Naive thymus-derived CD4-positive, alpha-beta T cell (primary cell): ENCODE measurements at places on chromosomes 7 and 10. TPM values are rescaled to one million over a fixed set of nuclear protein-coding genes. Genes with fewer than 3 reads are reported as not detected.

TMEM178B gene
- total RNA-seq: 0.05 TPM

RPA3 gene
- 20.0 TPM for total RNA-seq

GNAI1 gene
- total RNA-seq: 0.60 and 0.92 TPM in 2 replicates

ARHGAP22 gene
- 0.60 TPM for total RNA-seq

ZNF117 gene
- total RNA-seq: 4.0 TPM

FAM180A gene
- not detected for total RNA-seq

SAMD9 gene
- 52.7 TPM for total RNA-seq

MMP21 gene
- total RNA-seq: 0.40 TPM

DNA sequence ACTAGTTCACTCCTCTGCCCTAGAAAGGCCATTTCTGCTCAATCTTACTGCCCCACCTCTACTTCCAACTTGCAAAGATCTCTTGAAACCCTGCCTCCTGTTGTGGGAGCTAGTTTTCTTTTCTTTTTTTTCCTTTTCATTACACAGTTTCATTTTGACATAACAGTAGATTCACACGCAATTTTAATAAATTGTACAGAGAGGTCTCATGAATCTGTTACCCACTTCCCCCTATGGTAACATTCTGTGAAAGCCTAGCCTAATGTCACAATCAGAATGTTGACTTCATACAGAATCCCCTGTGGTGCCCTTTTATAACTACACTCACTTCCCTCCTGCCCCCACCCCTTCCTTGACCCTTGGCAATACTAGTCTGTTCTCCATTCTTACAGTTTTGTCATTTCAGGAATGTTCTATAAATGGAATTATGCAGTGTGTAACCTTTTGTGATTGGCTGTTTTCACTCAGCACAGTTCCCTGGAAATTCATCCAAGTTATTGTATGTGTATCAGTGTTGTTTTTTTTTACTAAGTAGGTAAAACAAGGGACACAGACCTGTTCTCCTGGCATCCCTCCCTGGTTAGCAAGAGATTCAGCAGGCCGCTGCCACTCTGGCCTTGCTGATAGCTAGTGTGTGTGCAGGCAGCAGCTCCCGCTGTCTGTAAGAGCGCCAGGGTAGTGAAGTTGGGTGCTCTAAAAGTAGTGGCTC, 21.5 kb downstream of the CHST3 start:
- H3K27ac ChIP-seq: no peak overlapping the region
- no peaks in the 10 kb centered on the region for H3K27me3 ChIP-seq
- no peak for DNase-seq
- H3K4me3 ChIP-seq: no peak overlapping the region

- H3K27ac ChIP-seq: no peak overlapping the region
- H3K36me3 ChIP-seq: no peaks in the 10 kb centered on the region
- no peaks in the 10 kb centered on the region for H3K4me1 ChIP-seq
- peak; percentile 42 for DNase-seq
Observed at GRCh38 chr7:129271500-129272355, 46.9 kb downstream of the AHCYL2 start.

GRCh38 chr10:21020545-21020944, 123.4 kb upstream of the NEBL start:
- no peaks in the 10 kb centered on the region for H3K4me1 ChIP-seq
- H3K27me3 ChIP-seq: no peaks in the 10 kb centered on the region
- DNase-seq: no peak
- no peaks in the 10 kb centered on the region for H3K36me3 ChIP-seq
- H3K27ac ChIP-seq: no peak overlapping the region
- H3K4me3 ChIP-seq: no peak overlapping the region

DNA sequence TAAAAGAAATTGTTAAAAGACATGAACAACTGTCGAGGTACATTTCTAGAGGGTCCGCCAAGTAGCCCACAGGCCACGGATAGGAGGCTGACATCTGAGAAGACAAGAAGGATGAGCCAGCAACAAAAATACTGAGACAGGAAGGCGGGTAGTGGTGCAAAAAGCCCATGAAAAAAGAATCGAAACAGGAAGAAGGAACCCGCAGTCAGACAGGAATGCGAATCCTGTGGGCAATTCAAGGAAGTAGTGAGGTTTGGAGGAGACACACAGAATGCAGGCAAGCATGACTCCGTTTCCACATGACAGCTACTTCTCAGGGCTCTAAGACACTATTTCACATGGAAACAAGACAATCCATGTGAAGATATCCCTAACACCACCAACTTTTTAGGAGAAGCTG, 125.2 kb downstream of the DOCK4 start:
- H3K36me3 ChIP-seq: no peaks in the 10 kb centered on the region
- H3K27ac ChIP-seq: no peak overlapping the region
- no peak overlapping the region for H3K4me3 ChIP-seq
- DNase-seq: no peak
- no peaks in the 10 kb centered on the region for H3K27me3 ChIP-seq

GRCh38 chr10:88246675-88247074, 336.4 kb downstream of the RNLS start:
- no peak overlapping the region for H3K4me3 ChIP-seq
- no peaks in the 10 kb centered on the region for H3K27me3 ChIP-seq
- peaks cover 2% of the 10 kb centered on the region for H3K4me1 ChIP-seq
- H3K36me3 ChIP-seq: no peaks in the 10 kb centered on the region
- no peak for DNase-seq
- H3K27ac ChIP-seq: no peak overlapping the region

DNA sequence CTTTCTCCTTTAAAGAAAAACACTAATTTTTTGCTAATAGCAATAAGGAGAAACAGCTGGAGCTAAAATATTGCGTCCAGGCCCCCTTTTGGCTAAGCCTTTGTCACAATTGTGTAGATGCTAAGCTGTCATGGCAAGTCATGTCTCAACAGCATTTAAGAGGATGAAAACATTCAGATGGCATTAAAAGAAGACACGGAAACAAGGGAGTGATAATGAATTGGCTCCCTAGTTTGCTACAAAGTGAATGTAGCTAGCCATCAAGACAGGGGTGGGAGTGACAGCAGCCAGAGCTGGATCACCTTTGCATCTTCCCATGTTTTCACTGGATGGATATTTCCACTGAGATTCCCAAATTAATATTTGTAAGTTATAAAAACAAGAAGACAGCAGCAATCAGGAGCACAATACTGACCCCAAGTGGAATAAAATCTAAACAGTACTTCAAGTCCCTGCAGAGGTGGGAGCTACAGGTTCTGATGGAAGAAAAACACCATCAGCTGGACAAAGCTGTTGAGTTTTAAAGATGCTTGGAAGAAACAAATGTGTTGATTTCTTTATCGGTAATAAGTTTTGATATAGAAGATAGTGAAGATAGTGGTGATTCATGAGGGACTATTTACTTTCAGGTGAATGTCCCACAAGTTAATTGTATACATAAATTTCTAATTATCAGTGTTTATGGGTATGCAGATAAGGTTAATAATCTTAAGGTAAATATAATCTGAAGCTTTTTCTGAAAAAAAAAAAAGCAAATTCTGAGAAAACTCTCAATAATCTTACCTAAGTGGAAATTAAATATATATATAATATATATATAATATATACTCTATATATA, 129.4 kb downstream of the SLC16A9 start:
- no peak overlapping the region for H3K27ac ChIP-seq
- no peaks in the 10 kb centered on the region for H3K36me3 ChIP-seq
- no peaks in the 10 kb centered on the region for H3K4me1 ChIP-seq

GRCh38 chr10:89458784-89459183, 44.4 kb downstream of the IFIT5 start:
- no peak overlapping the region for H3K4me3 ChIP-seq
- H3K27me3 ChIP-seq: no peaks in the 10 kb centered on the region
- H3K27ac ChIP-seq: no peak overlapping the region
- no peaks in the 10 kb centered on the region for H3K4me1 ChIP-seq

- peak; percentile 23 for DNase-seq
- no peaks in the 10 kb centered on the region for H3K4me1 ChIP-seq
- H3K27ac ChIP-seq: no peak overlapping the region
Observed at GRCh38 chr10:3043512-3044368, 23.6 kb upstream of the PFKP start.

DNA sequence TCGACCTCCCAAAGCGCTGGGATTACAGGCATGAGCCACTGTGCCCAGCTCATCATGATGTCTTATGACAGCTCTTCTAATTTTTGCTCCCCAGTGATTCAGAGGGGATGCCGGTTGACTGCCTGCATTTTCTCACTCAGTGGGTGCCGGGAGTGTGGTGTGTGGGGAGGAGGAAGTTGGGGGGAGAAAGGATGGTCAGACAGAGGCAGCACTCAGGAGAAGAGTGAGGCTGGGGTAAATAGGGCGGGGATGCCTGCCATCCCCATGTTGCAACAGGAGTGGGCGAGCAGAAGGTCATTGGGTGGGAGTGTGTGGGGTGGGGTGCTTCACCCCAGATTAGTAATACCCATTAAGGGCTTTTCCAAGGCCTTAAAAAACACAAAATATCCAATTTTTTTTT, 3.5 kb upstream of the CCL24 start:
- H3K36me3 ChIP-seq: no peaks in the 10 kb centered on the region
- no peak for DNase-seq
- H3K27me3 ChIP-seq: no peaks in the 10 kb centered on the region
- no peaks in the 10 kb centered on the region for H3K4me1 ChIP-seq
- H3K4me3 ChIP-seq: no peak overlapping the region

- no peak overlapping the region for H3K4me3 ChIP-seq
- DNase-seq: no peak
- H3K36me3 ChIP-seq: no peaks in the 10 kb centered on the region
Observed at GRCh38 chr7:52705768-52706167, 329.7 kb upstream of the POM121L12 start.

DNA sequence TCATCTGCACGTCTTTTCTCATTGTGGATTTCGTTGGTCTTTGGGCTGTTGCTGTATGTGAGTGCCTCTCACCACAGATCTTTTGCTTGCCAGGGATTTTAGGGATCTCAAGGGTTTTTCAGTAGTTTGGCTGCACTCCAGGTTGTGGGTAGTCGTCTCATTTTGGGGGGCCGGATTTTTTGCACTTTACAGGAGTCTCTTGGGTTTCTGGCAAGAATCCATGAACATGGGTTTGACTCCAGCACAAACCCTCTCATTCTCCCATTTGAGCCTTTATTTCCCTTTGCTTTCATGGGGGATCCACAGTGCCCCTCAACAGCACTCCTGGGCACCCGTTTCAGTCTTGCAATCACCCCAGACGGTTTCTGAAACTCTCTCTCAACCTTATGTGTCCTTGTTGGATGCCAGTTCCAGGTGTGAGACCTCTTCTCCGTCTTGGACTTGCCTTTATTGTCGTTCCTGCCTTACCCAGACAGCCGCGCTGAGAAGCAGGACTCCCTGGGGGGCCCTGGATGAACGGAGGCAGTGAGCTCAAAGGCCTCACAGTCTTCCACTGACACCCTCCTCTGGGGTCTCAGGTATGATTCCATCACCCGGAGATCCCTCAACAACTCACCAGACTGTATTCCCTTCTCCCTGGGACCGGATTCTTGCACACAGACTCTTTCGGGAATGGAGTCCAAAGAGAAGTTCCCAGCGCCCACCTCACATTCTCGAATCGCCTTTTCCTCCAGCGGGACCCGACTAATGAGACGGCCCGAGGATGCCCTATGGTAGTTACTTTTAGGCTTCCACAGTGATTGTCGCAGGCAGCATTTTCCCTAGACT, 18.8 kb upstream of the ZNF273 start:
- no peak for DNase-seq
- peaks cover 17% of the 10 kb centered on the region for H3K27me3 ChIP-seq

DNA sequence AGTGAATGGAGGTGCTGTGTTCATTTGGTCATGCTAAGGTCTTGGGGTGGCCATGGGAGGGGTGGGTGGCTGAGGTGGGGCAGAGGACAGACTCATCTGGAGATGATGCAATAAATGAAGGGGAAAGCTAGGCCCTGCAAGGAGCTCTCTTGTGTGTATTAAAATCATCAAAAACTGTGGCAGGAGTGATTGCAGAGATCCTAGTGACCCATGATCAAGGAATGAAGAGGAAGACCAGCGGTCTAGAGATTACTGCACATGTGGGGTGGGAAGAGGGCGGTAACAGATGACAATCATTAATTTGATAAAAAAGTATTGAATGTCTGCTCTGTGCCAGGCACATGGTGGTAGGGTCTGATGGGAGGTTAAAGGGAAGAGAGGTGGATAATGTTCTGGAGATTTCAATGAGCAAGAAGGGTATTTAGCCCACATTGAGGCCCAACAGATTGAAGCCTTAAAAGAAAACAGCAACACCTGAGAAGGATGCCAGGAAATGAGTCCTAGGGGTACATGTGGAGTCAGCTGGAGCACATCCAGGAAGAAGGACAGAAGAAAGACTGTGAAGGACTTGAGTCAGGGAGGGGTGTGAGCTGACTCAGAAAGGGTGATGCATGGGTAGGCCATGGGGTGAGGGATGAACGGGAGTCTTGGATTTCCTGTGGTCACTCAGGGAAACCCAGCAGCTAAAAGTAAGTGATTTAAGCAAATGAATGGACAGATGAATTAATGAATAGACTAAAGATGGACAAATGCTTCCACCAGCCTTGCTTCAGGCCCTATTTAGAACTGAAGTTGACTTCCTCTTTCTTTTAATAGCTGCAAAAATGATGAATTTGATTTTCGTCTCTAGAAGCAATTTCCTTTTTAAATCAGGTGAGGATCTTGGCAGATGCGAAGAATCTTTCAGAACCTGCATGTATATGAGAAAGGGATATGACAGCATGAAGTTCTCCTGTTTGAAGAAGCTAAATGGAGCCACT, 83.1 kb upstream of the IGFBP3 start:
- H3K4me1 ChIP-seq: no peaks in the 10 kb centered on the region
- DNase-seq: no peak
- H3K27me3 ChIP-seq: no peaks in the 10 kb centered on the region
- H3K36me3 ChIP-seq: no peaks in the 10 kb centered on the region

GRCh38 chr10:97034958-97035769, 150.6 kb downstream of the SLIT1 start:
- no peak for DNase-seq
- no peak overlapping the region for H3K4me3 ChIP-seq
- H3K27me3 ChIP-seq: no peaks in the 10 kb centered on the region
- H3K4me1 ChIP-seq: no peaks in the 10 kb centered on the region
- no peak overlapping the region for H3K27ac ChIP-seq
- no peaks in the 10 kb centered on the region for H3K36me3 ChIP-seq

DNA sequence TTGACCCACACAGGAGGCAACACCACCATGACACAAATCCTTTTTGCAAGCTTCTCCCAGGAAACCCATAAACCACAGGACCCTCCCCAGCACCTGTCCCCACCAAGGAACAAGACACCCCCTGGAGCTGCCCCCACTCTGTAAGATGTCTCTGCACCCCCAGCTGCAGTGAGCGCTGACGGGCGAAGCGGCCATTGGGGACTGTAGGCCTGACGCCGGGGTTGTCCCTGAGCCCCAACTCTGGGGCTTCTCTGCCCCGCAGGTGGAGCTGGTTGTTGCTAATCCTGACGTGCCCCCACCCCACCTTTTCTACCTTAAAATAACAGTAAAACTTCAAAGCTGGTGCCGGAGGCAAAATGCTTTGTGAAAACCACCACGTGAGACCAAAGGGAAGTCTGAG, 94.7 kb upstream of the PPP2R2D start:
- H3K27me3 ChIP-seq: no peaks in the 10 kb centered on the region
- H3K4me1 ChIP-seq: no peaks in the 10 kb centered on the region
- no peak overlapping the region for H3K27ac ChIP-seq
- no peak overlapping the region for H3K4me3 ChIP-seq

GRCh38 chr7:15723841-15724240, 37.4 kb upstream of the MEOX2 start:
- DNase-seq: no peak
- no peak overlapping the region for H3K4me3 ChIP-seq

- no peak overlapping the region for H3K4me3 ChIP-seq
- H3K36me3 ChIP-seq: no peaks in the 10 kb centered on the region
- DNase-seq: no peak
- no peak overlapping the region for H3K27ac ChIP-seq
- no peaks in the 10 kb centered on the region for H3K4me1 ChIP-seq
Observed at GRCh38 chr10:79087721-79088120, 19.0 kb downstream of the ZMIZ1 start.

- no peak overlapping the region for H3K4me3 ChIP-seq
- H3K27me3 ChIP-seq: no peaks in the 10 kb centered on the region
- H3K36me3 ChIP-seq: peaks cover 5% of the 10 kb centered on the region
- H3K4me1 ChIP-seq: peaks cover 14% of the 10 kb centered on the region
- no peak for DNase-seq
Observed at GRCh38 chr10:63206997-63207811, 74.1 kb downstream of the NRBF2 start.
